Naive thymus-derived CD4-positive, alpha-beta T cell (primary cell): ENCODE measurements at places on chromosomes 5 and 9. TPM values are rescaled to one million over a fixed set of nuclear protein-coding genes. Genes with fewer than 3 reads are reported as not detected.
A peak's percentile ranks its signal among the peaks of the same experiment; 100 is the strongest.

DNA sequence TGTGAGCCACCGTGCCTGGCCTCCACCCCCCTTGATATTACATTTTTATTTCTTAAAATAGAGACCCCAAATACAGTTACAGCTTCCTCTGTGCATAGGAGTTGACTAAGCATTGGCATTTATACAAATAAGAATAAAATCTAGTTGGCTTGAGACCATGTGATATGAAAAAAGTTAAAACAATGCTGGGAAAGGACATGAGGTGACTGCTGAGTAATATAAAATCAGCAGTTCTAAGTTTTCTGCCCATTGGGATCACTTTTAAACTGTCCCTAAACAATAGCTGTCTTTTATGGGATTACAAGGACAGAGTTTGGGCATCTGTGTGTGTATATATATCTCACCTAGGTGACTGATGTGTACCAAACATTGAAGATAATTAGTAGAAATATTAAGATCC, 96.6 kb downstream of the UBE2R2 start:
- DNase-seq, result no peak

Gene ORM2
- not detected for total RNA-seq

- DNase-seq, result no peak
Measured at GRCh38 chr5:56356836-56357160, 123.7 kb upstream of the ANKRD55 start.

Gene FCN1
- total RNA-seq, result 561 TPM

DNA sequence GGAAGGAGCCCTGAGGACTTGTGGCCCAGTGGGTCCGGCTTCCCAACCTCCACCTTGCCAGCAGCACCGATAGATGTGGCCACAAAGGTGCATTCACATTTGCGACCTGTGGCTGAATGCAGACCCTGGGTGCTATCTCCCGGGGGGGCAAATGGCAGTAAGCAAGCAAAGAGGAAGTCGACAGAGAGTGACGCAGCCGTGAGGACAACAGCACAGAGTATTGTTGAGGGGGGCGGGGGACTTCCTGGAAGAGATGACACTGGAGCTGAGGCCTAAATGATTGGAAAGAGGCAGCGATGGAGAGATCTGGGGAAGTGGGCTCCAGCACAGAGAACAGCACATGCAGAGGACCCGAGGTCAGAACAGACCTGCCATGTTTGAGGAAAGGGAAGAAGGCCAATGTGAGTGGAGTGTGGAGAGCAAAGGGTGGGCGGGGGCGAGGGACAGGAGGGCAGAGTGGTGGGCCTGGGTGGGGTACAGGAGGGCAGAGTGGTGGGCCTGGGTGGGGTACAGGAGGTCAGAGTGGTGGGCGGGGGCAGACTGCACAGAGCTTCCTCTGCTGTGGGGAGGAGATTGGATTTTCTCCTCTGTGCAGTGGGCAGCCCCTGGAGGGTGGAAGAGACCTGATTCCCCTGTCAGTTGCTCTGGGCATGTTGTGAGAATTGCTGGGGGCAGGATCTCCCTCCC, 42.6 kb downstream of the ADAMTS2 start:
- DNase-seq, result no peak

- DNase-seq, result no peak
Measured at GRCh38 chr5:134510970-134511795, 14.3 kb upstream of the JADE2 start.

Gene TCF7
- 643 TPM for total RNA-seq

- DNase-seq, result no peak
Measured at GRCh38 chr9:91246846-91247245, 114.9 kb downstream of the AUH start.

GRCh38 chr9:74443036-74443750, 53.9 kb upstream of the RORB start:
- DNase-seq, result no peak

GRCh38 chr5:87268970-87269377, 1.3 kb downstream of the RASA1 start:
- no peak for DNase-seq

Gene SLCO4C1
- 0.43 and 0.56 TPM in 2 replicates for total RNA-seq

Gene TLR4
- 28.1 TPM for total RNA-seq

- DNase-seq, result peak; percentile 52
Measured at GRCh38 chr5:76867827-76868693, 18.2 kb downstream of the S100Z start.

Gene CFAP90
- total RNA-seq, result not detected

GRCh38 chr5:143117821-143118220, 285.7 kb downstream of the NR3C1 start:
- no peak for DNase-seq

Gene ZNF879
- 7.9 TPM for total RNA-seq

DNA sequence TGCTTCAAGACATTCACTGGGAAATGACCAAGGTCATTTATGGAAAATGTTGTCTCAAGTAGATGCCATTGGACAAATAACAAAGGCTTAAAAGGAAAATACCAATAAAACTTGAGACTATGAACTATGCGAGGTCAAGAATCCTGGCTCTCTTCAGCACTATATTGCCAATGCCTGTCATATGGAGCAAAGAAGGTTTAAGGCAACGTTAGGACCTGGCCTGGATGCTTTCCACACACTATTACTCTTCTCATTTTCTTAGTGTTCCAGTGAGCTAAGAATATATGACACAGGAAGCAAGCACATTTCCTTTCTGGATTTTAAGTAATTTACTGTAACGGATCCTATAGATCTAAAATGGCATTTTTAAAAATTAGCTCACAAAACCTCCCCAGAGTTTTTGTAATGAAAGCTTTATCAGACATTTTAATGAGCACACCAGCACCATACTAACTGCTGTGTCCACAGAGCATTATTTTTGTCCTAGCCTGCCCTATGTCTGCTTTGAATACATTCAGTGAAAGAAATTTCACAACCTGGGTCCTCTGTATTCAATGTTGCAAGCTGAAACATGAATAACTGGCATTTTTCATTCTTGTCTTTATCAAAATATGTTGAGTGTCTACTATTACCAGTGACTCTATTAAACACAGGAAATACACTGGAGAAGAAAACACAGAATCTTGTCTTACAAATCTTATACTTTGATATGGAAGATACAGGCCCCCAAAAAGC, 315.6 kb downstream of the CETN3 start:
- no peak for DNase-seq

DNA sequence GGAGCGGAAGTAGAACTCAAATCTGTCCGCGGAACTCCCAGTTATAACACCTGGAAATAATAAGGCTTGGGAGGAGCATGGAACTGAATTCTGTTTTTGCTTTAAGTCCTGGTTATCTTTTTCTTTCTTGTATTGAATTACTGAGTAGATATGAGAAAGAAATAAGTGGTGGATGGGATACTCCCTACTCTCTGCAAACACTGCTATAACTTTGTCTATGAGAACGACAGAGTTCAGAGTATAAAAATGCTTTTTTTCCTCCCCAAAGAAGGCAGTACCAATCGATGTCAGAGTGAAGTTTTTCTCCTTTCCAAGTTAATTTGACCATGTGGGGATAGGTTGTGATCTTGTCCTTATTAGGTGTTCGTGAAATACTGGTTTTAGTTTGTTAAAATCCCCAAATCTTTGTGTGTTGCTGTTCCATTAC, 1.2 kb downstream of the RIC1 start:
- DNase-seq, result peak; percentile 16

- no peak for DNase-seq
Measured at GRCh38 chr9:27204578-27204977, 92.4 kb downstream of the EQTN start.

GRCh38 chr5:54390015-54390414, 65.5 kb upstream of the HSPB3 start:
- DNase-seq, result no peak

Gene IL6ST
- total RNA-seq, result 88.7 and 101 TPM in 2 replicates

DNA sequence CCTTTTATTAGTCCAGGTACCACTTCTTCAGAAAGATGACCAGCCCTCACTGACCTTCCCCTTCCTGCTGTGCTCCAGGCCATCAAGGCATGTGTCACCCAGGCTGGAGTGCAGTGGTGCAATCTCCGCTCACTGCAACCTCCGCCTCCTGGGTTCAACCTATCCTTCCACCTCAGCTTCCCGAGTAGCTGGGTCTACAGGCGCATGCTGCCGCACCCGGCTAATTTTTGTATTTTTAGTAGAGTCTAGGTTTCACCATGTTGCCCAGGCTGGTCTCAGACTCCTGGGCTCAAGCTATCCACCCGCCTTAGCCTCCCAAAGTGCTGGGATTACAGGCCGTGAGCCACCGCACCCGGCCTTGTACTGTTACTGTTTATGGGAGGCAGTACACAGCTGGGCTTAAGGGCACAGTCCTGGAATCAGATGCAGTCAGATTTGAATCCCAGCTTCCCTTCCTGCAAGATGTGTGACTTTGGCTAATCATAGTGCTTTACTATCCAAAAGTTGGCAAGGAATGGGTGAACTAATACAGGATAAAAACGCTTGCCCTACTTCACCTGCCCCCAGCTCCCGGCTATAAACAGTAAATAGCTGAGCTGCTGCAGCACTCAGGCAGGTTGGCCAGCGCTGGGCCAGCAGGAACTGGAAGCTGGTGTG, 483 bp upstream of the EIF4EBP3 start:
- no peak for DNase-seq

- no peak for DNase-seq
Measured at GRCh38 chr9:15505921-15506320, 4.8 kb downstream of the PSIP1 start.

DNA sequence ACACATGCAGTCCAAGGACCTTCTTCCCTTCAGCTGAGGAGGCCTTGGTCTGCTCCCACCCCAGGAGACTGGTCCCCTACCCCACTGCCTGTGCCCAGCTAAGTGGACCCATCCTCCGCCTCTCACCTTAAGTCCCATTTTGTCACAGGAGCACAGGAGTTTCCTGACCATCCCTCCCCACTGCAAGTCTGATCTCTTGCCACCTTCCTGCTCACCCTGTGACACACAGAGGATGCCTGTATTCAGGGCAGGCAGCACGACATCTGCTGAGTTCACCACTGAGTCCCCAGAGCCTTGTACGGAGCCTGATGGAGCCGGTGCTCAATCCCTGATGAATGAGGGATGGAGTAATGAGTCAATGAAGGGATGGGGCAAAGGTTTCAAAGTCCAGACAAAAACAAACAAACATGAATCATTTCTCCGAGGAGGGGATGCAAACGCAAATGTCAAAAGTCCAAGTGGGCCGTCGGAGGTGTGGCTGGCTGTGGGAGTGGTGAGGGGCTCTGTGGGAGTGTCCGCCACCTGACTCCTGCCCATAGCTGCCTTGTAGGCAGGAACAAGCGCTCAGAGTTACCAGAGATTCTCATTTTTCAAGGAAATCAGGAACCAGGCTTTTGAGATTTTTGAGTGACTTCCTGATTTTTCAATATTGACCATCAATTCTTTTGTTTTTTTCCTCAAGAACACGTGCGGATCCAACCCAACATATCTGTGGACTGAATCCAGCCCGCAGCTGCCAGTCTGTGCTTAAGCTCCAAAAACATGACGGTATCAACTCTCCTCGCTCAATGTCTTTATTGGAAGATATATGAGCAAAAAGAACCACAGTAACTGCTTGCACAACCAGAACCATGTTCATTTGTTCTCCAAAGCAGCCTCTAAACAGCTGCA, 4.4 kb downstream of the RAPGEF1 start:
- DNase-seq, result no peak

Gene TCOF1
- 54.6 TPM for total RNA-seq

DNA sequence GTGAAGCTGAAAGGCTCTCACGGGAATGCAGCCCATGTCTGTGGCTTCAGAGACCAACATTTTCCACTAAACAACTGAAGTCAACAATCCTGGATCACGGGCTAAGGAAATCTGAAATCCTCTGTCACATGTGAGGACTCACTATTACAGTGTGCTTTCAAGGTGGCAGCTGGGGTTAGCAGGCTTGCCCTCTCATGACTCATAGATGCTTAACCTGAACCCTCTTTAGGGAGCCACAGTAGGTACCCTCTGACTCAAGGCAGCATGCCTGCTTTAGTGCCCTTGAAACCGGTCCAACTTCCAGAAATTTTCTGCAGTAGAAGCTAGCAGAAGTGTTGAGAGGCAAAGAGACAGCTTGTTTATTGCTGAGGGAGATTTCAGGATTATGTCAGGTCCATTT, 232.5 kb downstream of the GABRB2 start:
- no peak for DNase-seq

GRCh38 chr9:92147030-92147851, 32.0 kb upstream of the SPTLC1 start:
- no peak for DNase-seq

DNA sequence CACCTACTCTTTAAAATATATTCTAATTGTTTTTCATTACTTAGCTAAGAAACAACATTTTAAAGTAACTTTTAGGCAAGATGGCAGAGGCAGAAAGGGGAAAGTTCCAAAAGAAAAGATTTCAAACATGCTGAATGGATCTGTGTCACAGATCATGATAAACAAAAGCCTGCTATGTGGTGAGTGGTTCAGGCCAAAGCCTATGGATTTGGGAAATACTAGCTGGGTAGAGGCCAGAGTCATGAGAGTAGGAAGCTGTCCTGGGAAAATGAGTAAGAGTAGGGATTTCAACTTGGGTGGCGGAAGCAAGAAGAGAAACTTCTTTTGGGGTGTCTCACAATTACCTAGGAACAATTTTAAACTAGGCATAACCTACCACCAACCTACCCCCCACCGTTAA, 68.7 kb upstream of the GRHPR start:
- DNase-seq, result no peak

Gene S1PR3
- total RNA-seq, result 26.0 TPM

- DNase-seq, result peak; percentile 53
Measured at GRCh38 chr9:111482694-111483438, 1.3 kb downstream of the ECPAS start.

- no peak for DNase-seq
Measured at GRCh38 chr5:59361454-59361853, 532.1 kb downstream of the PDE4D start.

GRCh38 chr9:114284316-114285060, 38.4 kb upstream of the ORM1 start:
- no peak for DNase-seq

DNA sequence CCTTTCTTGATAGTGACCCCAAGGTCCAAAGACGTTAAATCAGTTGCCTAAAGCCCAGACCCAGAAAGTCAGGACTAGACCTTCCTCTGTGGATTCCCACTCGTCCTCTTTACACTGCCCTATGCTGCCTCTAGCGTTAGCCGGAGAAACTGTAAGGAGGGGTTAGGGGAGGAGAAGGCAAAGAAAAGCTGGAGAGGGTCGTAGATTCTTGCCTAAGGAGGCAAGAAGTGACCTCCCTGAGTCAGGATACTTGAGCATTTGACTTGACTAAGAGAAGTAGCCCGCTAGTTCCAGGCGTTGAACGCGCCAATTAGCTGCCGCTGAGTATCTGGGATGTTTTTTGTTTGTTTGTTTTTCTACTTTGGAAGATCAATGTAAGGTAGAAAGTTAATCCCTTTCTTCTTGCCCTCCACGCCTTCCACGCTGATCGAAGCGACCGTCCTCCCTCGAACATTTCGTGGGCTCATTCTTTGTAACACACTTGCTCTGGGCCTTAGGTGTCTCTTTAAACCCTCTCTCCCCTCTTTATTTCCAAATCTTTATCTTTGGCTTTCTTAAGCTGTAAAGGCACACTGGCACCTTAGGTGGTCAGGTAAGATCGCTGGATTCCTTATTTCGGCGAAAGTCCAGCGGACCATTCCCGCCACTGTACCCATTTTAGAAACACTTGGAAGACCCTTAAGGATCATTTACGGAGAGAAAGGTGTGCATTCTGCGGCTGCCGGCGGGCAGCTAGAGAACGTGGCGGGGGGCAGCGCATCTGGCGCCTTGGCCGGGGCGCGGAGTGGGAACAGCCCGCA, 5.1 kb upstream of the RGMB start:
- no peak for DNase-seq

Gene ABLIM3
- not detected for total RNA-seq
